ENCODE measurements at places on chromosomes 2 and 18.

GRCh38 chr2:38269421-38269820, 107.7 kb downstream of the ATL2 start:
- ATAC-seq = no peak

DNA sequence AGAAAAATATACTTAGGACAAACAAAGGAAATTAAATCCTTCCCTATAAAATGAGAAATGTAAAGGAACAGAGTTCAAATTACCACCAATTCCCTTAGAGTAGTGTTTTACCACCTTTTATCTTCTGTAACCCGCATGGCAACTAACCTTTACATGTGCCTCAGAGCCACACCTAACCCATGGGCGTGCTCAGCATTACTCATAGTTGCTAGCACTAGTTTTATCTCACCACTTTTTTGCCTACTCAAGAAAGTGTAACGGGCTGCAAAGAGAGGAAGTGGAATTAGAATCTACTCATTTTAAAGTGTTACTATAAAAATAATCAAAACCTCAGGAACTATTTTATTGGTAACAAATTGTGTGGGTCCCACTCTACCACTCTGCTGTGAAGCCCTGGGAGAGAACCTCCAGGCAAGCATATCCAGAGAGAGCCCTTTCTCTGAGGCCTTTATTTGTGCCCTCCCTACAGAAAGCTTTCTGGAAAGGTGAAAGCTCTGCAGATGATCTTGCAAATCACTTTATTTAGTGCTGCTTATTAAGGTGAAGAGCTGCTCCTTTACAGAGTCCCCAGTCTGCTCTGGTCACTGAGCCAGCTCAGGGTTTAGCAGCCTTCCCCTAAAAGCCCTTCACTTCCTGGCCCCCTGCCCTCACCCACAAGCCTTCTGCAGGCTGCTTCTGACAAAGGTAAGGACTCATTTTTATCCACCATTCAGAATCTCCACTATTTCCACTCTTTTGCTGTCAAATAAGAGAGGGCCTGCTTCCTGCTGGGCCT, 98.8 kb downstream of the TRABD2A start:
- ATAC-seq = peak; percentile 99

- no peak for ATAC-seq
Measured at GRCh38 chr2:121044412-121044811, 240.6 kb downstream of the TFCP2L1 start.

GRCh38 chr2:105237045-105237765, 4.3 kb upstream of the GPR45 start:
- ATAC-seq = no peak

- ATAC-seq = no peak
Measured at GRCh38 chr2:19895535-19895934, 6.2 kb downstream of the TTC32 start.

GRCh38 chr2:120810639-120811038, 75.0 kb downstream of the GLI2 start:
- no peak for ATAC-seq

DNA sequence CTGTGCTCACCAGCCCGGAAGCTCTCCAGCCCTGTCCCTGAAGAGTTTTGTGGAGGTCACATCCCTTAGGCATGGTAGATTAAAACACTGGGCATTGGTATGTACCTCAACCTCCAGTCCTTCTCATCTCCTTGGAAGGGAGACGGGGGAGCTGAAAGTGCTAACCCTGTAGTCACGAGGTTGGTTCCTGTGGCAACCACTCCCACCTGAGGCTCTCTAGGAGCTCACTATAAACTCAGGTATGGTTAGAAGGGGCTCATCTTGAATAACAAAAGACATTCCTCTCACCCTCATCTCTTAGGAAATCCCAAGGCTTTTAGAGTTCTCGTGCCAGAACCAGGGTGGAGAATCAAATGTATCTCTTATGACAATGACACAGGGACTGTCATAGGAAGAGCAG, 43.0 kb upstream of the MGAT4A start:
- no peak for ATAC-seq

GRCh38 chr2:126367361-126367760, 288.6 kb upstream of the GYPC start:
- no peak for ATAC-seq

- no peak for ATAC-seq
Measured at GRCh38 chr2:48781366-48781765, 25.8 kb upstream of the LHCGR start.

DNA sequence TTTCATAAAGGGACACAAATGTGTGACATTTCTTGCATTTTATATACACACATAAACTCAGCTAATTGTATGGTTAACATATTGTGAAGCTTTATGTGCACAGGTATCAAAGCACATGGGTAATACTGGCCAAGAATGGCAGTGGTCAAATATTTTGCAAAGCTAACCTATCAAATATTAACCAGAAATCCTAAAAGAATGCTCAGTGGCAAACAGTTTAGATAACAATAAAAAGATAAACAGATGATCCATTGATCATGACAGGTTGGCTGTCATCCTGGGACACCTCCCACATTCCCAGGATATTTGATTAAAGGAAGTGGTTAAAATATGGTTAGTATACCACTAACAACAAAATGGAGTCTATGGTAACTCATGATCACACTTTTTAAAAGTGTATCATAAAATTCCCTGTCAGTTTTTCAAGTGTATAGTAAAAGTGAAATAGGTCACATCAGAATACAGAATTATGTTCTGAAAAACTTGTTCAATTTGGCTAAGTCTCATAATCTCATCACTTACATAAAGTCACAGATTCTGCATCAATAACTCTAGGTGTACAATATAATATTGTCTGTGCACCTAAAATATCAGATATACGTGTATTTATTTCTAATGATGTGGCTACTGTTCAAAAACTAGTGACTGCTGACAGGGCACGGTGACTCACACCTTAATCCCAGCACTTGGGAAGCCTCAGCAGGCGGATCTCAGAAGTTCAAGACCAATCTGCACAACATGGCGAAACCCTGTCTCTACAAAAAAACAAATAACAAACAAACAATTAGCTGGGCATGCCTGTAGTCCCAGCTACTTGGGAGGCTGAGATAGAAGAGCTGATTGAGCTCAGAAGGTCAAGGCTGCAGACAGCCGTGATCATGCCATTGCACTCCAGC, 48.9 kb downstream of the CDH2 start:
- no peak for ATAC-seq

- ATAC-seq = peak; percentile 57
Measured at GRCh38 chr2:8583400-8584173, 98.3 kb upstream of the ID2 start.

DNA sequence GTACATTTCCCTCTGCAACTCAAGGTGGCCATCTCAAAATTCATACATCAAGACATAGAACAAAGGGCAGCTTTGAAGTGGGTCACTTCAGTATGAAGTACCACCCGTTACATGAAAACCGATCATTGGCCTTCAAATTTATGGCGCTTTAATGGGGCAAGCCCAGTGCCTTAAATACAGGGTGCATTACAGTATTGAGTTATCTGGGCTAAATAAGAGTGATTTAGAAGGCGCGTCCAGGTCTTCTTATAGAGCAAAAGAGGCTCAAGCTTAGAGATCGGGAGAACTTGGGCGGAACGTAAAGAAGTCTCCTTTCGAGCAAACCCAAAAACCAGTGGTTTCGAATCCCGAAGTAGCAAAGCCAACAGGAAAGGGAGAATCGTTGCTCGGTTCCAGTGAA, 7.1 kb downstream of the HOXD3 start:
- ATAC-seq = no peak

- ATAC-seq = no peak
Measured at GRCh38 chr2:97695744-97696143, 17.6 kb upstream of the ZAP70 start.

GRCh38 chr2:85768713-85769112, 14.9 kb downstream of the ATOH8 start:
- ATAC-seq = no peak

DNA sequence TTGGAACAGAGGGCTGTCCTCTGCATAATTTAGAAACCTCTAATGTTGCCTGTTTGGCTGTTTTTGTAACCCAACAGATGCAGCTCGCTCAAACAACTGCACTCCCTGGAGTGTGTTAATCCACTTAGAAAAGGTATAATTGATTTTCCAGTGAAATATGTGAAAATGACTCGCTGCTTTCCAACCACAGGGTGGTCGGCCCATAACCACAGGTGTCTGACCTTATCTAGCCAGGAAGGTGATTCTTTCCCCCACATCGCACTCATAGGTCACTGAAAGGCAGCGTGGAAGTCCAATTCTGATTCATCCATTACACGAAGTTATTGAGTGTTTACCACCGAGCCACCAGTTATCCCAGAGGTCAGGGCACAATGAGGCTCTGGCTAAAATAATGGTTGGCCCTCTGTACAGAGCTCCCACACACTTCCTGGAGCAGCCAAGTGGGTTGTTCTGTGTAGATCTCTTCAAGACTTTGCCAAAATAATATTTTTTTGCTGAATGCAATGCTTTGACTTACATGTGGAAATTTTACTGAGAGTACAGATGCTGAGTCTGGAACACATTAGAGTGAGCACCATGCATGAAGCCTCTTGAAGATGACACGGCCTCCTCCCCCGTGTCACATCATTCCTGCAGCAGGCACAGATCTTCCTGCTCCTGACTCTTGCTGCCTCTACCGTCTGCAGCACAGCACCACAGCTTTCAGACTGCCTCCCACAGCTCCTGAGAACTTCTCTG, 396.2 kb downstream of the ZNF516 start:
- ATAC-seq = no peak

GRCh38 chr18:13178976-13179375, 39.6 kb upstream of the LDLRAD4 start:
- peak; percentile 82 for ATAC-seq

- ATAC-seq = no peak
Measured at GRCh38 chr2:23621616-23622015, 236.6 kb downstream of the KLHL29 start.

- no peak for ATAC-seq
Measured at GRCh38 chr2:75547345-75548035, 13.2 kb downstream of the EVA1A start.

- peak; percentile 67 for ATAC-seq
Measured at GRCh38 chr2:231786177-231786916, at the start of gene COPS7B. Gene COPS7B, plus strand, starts transcription at chr2:231786445. Its CDS starts 2,126 bp downstream, at chr2:231788571.

DNA sequence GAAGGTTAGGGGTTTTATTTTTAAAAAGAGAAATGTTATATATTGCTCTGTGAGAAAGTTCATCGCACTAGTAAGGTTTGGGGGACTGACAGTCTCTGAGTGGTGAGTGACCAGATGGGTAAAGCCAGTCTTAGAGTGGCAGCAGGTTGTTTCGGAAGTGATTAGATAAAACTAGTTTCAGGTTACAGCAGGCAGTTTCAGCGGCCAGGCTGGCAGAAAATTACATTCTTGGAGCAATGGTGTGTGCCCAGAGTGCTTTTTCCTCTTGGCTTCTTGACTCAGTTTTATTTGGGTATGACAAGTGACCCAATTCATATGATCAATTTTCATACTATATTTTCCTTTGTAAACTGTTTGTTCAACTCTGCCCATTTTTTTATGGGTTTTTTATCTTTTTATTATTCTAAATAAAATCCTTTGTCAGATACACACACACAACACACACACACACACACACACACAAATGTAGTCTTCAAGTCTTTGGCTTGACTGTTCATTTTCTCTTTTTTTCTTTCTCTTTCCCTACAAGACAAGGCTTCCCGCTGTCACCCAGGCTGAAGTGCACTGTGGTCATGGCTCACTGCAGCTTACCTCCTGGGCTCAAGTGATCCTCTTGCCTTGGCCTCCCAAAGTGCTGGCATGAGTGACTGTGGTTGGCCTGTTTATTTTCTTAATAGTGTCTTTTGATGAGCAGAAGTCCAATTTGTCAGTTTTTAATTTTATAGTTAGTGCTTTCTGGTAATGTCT, 30.9 kb downstream of the RALBP1 start:
- ATAC-seq = no peak

DNA sequence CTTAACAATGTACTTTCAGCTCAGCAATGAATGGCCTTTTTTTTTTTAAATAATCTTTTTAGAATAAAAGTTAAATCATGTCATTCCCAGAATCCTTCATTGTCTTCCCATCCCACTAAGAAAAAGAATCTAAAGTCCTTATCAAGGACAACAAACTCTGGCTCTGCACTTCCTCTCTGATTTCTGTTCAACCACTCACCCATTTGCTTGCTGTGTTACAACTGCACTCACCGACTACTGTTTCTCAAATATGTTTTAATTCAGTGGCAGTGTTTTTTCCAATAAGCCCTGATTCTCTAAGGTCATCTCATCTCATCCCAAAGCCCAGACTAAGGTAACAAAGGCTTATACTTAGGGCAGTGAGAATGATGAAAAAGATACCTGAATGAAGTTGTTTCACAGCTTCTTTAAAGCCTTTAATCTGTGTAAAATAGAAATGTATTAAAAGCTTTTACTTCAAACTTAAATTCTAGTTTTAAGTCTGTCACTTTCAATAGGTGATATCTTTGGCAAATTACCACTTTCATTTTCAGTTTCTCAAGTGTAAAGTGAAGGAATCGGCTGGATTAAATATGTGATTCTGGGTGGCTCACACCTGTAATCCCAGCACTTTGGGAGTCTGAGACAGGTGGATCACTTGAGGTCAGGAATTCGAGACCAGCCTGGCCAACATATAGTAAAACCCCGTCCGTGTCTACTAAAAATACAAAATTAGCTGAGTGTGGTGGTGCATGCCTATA, 87.6 kb downstream of the RBBP8 start:
- ATAC-seq = no peak

DNA sequence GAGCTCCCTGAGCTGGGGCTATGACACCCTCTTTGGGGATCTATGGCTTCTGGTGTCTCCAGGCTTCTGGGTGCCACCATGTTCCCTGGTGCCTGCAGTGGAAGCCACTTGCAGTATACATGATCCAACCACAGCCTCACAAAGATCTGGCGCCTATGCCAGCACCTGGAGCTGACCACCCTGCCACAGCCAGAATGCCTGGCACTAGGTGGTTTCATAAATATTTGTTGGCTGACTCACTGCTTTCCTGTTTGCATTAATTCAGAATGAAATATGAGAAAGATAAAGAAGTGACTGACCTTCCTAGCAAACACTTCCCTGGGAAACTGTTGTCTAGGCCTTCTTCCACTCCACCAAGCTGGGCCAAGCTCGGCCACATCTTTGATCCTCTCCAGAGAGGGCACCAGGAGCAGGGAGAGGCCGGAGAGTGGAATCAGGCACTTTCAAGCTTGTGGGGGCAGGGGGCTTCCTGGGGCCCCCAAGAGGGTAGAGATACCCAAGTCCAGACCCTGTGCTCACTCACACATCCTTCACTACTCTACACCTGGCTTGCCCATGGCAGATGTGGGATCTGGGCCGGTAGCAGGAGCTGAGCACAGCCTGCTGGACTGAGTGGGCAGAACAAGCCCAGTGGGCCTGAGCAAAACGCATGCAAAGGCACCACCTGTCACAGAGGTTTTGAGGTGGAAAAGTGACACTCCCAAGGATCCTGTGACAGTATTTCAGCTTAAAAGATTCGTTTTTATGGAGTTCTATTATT, 565.7 kb downstream of the SLC4A3 start:
- no peak for ATAC-seq

- ATAC-seq = peak; percentile 71
Measured at GRCh38 chr2:233059797-233060500, at the start of gene INPP5D. Gene INPP5D, plus strand, starts transcription at chr2:233060342. Its CDS starts 137 bp downstream, at chr2:233060479.

- no peak for ATAC-seq
Measured at GRCh38 chr2:206851521-206851920, 86.1 kb downstream of the FASTKD2 start.

GRCh38 chr2:179235463-179236108, 29.0 kb downstream of the SESTD1 start:
- ATAC-seq = no peak

- ATAC-seq = no peak
Measured at GRCh38 chr2:10968176-10968575, 56.4 kb downstream of the KCNF1 start.

GRCh38 chr2:69677914-69678313, 34.4 kb upstream of the AAK1 start:
- peak; percentile 36 for ATAC-seq
